Psoas muscle (tissue), 8 donors: ENCODE measurements at places on chromosomes 16 and 17. TPM values are rescaled to one million over a fixed set of nuclear protein-coding genes. Genes with fewer than 3 reads are reported as not detected.

The MYO1D gene
- polyA plus RNA-seq = 2.4 TPM

The AANAT gene
- 0.13 TPM for polyA plus RNA-seq

The MMP28 gene
- polyA plus RNA-seq = 2.1 TPM

The KRT13 gene
- 0.13 TPM for polyA plus RNA-seq

The ORC6 gene
- 1.6 TPM for polyA plus RNA-seq

The ST6GALNAC2 gene
- 1.2 TPM for polyA plus RNA-seq
